AG04450 (cell line): ENCODE measurements at places on chromosomes 6 and 20. TPM values are rescaled to one million over a fixed set of nuclear protein-coding genes. Genes with fewer than 3 reads are reported as not detected.
A peak's percentile ranks its signal among the peaks of the same experiment; 100 is the strongest.

DNA sequence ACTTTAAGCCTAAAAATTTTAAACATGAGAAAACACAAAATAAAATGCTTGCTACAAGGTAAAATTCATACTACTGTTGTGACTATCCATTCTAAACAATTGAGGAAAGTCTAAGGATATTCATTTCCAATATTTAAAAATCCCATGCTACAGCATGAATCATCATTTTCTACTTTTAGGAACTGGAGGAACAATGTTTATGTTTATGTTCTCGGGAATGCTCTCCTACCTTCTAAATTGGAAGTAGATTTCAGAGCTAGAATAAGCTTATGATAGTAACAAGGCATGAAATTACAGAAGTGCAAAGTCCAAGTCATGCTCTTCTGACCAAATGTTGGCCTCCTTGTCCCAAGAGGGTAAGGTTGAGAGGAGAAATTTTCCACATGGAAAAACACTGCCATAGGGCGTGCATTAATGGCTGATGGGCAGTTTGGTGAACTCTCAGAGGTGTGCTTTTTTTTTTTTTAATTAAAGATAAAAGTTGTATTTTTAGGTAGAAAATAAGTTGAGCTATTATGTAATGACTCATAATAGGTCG lies 6.0 kb upstream of the MYLK4 start:
- no peak for DNase-seq

The SLC2A10 gene
- polyA plus RNA-seq: 35.5 and 36.9 TPM in 2 replicates

DNA sequence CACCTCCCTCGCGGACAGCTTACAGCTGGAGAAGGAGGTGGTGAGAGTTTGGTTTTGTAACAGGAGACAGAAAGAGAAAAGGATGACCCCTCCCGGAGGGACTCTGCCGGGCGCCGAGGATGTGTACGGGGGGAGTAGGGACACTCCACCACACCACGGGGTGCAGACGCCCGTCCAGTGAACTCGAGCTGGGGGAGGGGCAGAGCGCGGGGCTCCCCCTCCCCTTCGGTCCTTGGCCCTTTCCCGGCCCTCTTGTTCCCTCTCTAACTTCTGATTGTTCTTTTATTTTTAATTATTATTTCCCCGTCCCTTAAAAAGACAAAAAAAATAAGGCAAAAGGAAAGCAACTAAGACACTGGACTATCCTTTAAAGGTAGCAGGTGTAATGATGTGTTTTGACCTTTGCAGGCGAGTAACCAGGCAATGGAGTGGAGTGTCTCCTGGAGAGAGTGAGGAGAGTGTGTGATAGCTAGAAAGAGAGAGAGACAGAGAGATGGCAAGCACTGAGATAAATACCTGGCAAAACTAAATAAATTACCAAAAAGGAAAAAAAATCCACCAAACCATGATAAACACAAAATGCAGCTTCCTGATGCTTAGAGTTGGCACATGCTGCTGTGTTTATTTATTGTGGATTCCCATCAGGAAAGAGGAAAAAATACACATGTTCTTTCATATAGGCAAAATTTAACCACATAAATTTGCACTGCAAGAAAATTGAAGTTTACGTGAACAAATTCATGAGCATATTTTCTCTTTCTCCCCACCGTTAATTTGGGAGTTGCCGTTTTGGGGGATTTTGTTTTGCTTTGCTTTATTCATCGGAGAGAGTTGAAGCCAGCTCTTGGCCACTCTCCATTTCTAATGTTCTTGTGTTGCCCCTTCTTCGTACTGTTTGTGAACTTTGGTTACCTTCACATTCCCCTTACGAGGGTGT lies 1.9 kb downstream of the POU3F2 start:
- DNase-seq: no peak

DNA sequence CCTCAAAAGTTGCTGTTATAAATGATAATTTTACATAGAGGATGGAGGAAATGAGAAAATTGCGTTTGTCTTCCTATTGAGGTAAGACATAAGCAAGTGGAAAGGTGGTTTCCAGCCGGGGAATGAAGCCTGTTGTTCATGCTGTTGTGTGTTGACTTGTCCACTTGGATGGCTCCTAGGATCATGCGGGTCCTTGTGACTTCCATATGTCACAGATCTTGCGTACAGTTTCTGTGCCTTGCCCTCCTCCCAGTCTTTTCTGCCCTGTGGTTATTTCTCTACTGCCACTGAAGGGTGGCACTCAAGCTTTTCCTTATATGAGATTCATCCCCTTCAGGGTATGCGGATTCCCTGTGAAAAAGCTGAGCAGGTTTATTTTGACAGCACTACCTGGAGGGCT lies 116.6 kb downstream of the CARMIL1 start:
- no peak for DNase-seq

DNA sequence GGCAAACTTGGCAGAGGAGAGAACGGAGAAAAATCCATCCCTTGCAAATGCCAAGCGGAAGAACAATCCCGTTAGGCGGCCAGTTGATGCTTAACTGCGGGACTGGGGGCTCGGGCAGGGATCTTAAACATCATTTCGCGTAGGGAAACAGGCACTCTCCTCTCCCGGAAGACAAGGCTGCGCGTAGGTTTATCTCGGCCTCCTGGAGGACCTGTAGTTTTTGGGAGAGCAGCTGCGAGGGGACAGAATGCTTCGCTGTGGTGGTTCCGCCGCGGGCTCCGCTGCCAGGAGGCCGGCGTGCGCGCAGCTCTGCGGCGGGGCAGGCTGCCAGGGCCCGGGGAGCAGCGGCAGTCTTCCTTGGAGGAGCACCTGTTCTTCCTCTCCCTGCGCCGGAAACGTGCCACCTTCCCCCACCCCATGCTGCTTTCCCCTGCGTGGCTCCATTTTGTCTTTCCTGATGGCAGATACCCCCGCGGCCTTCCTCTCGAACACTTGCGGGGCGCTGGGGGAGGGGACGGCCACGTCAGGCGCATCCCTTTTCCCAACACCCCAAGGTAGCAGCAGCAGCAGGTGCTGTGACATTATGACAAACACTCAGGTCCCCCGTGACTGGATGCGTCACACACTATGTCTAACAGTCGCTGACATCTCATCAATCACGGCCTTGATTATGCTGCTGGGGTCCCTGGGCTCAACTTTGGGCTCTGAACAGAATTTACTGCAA lies 230.7 kb upstream of the BTBD3 start:
- DNase-seq: no peak

DNA sequence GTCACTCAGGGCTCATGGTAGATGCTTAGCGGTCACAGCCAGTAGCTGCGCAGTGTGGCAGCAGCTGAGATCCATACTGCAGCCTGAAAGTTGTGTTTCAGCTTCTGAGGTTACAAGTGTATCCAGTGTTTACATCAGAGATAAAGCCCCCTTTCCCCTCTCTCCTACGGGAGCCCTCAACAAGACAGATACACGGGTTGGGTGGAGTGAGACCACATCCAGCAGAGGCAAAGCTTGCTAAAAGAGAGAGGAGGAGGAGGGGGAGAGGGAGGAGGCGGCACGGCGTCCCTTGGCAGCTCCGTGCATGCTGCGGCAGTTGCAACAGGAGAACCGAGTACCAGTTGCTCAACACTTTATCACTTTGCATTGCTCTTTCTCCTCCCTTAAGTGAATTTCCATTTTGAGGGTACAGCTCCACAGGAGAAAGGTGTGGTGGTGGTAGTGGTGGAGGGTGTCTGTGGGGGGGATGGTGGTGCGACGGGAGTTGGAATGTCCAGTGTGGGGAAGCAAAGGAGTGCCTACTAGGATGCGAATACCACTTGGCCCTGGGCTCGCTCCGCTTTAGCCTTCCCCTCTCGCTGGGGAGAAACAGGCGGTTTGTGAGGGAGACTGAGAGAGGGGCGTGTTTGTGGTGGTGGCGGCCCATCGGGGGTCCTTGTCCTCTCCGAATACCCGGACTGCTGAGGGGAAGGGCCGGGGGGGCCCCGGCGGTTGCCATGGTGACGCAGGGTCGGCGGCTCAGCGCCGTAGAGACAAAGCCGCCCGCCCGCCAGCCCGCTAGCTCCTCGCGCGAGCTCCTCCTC lies 405 bp upstream of the RNF182 start:
- no peak for DNase-seq

The CPXM1 gene
- 9.0 and 12.9 TPM in 2 replicates for polyA plus RNA-seq

GRCh38 chr6:40860443-40860842 lies 178.6 kb downstream of the UNC5CL start:
- DNase-seq: no peak

The SLC22A16 gene
- polyA plus RNA-seq: 0.12 TPM in 1 of 2 replicates, not detected in the other

The VSTM2L gene
- polyA plus RNA-seq: 0.25 and 0.50 TPM in 2 replicates

DNA sequence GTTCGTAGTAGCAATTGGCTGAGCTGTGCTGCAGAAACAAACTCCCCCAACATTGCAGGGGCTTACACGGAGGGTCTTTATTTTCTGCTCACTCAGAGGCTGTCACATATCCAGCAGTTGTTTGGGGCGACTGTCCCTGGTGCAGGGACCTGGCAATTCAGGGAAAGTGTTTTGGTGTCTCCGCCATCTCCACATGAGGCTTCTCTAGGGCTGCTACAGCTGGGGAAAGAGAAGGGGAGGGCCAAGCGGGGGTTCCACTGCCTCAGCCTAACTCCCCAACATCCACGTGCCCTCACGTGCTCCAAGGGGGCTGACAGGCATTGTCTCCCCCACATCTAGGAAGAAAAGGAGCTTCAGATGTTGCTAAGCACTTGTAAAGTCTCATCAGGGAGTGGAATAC lies 61.3 kb upstream of the NXT1 start:
- no peak for DNase-seq

DNA sequence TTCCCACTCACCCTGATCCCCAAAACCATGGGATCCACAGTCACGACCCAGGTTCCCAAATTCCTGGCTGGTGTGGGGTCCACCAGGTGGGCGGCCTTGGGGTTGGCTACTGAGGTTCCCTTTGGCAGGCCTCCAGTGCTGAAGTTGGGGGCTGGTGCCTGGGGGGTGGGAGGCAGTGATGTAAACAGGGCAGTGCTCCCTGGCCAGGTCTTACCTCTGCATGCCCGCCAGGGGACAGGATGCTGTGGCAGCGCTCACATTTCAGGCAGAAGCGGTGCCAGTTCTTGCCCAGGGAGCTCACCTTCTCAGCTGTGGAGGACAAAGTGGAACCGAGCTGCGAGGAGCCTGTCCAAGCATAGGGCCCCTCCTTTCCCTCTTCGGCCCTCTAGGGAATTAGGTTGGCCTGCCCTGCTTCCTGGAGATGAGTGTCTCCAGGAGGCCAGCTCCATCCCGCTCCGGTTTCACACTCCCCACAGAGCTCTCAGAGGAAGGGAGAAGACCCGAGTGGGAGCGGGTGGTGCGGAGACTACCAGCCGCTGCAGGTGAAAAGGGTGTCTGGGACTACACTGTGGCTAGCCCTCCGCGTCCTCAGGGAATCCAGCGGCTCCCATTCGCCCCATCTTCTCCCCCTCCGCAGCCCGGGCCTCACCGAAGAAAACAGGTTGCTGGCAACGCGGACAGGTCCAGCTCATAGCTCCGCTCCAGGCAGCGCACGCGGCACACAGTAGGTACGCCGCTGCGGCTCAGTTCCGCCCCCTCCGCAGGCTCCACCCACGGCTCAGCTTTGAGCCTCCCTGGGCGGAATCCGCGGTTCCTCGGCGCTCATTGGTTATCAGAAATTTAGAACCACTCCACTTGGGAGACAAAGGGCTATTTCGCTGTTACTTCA lies at the start of gene CRIP3:
TSS of gene CRIP3 (minus strand) at position 726 of the 889 bp plus-strand sequence. CDS start at position 692, 34 bp downstream.
- DNase-seq: no peak

- no peak for DNase-seq
Measured at GRCh38 chr20:50259705-50260478, 69.3 kb downstream of the CEBPB start.

The RAET1G gene
- 3.0 TPM in 2 replicates for polyA plus RNA-seq

- DNase-seq: peak; percentile 72
Measured at GRCh38 chr6:16345449-16346330, 107.3 kb downstream of the GMPR start.

DNA sequence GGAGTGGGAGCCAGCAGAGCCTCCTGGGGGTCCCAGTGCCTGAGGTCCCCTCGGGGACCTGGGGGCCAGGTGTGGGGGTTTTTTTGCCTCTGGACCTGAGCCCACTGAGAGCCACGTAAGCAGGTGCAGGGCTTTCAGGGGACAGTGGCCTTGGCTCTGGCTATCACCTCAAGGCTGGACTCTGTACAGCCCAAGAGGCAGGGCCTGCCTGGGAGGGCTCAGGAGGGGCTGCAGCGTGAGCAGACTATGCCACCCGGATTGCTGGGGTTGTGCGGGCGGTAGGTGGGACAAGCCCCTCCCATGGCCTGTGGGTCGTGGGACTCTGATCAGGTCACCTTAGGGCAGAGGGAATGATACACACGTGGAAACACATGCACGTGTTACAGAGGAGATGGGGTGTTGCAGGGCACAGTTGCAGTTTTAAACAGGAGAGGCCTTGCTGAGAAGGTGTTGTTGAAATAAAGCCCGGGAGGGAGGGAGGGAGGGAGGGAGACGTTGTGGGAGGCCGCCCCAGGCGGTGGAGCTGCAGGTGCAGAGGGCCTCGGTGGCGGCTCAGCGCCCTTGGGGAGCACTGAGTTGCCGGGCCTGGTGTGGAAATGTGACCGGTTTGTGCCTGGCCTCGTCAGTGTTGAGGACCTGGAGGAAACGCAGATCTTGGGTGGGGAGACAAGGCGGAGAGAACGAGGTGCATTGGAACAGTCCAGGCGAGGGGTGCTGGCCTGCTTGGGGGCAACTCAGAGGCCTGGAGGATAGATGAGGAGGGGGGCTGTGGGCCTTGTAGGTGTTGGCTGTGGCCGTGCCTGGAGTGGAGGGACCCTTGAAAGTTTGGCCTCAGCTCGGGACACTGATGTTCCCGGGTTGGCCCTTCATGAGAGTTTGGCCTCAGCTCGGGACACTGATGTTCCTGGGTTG lies 2.3 kb downstream of the TCEA2 start:
- no peak for DNase-seq

- no peak for DNase-seq
Measured at GRCh38 chr20:24741493-24742072, 207.5 kb upstream of the CST7 start.

The SNAP91 gene
- polyA plus RNA-seq: not detected in 2 replicates

GRCh38 chr6:147900247-147900830 lies 391.8 kb downstream of the SAMD5 start:
- no peak for DNase-seq

DNA sequence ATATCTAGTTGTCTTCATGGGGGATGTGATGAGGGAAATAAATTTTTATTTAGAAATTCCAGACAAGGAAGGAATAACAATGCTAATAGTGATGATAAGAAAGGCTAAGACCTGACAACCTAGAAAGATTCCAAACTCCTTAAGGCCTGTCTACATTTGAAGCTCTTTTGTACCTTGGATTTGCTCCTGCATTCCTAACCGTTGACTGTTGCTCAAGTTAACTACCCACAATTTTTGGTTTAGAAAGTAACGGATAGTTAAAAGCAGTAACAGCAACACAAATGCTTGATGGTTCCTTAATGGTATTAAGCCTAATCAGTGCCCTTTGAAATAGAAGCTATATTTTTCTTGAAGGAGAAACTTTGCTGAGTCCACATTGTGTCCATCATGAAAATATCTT lies 52.9 kb downstream of the TRMT11 start:
- DNase-seq: no peak

DNA sequence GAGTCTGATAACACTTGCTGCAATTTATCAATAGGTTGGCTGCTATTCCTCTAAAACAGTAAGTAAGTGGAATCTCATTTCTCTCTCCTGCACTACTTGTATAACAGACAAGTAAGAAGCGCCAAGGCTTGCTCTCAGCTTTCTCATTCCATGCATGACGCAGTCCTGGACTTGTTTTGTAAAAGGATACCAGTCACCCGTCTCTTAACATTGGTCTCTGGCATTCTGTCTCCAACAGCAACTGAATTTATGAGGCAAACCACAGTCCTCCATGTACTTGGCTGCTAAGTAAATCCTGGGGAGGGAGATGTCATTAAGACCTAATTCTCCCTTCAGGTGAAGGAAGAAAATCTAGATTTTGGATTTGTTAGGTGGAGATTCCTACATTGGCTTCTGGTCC lies 115.4 kb downstream of the OPN5 start:
- no peak for DNase-seq
